ENCODE measurements at places on chromosomes 5 and 9.

DNA sequence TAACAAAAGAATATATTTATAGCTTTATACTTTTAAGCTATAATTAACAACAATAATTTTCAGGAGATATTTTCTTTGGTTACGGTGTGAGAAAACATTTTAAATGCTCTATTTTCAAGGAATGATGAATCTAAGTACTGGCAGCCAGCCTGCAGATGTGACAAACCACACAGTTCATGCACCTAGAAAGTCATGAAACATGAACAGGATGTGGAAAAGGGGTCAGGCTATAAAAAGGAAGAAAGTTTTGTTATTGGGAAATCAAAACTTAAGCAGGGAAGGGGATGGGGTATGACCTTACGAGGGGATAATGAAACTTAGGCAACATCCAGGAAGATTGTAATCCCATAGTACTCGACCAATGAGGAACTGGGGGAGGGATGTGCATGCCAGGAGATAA is 508.7 kb upstream of the GRAMD2B start:
- DNase-seq = no peak

- no peak for DNase-seq
Measured at GRCh38 chr5:160843240-160843639, 8.8 kb downstream of the ATP10B start.

GRCh38 chr9:88593537-88594185 is 58.7 kb downstream of the NXNL2 start:
- no peak for DNase-seq

DNA sequence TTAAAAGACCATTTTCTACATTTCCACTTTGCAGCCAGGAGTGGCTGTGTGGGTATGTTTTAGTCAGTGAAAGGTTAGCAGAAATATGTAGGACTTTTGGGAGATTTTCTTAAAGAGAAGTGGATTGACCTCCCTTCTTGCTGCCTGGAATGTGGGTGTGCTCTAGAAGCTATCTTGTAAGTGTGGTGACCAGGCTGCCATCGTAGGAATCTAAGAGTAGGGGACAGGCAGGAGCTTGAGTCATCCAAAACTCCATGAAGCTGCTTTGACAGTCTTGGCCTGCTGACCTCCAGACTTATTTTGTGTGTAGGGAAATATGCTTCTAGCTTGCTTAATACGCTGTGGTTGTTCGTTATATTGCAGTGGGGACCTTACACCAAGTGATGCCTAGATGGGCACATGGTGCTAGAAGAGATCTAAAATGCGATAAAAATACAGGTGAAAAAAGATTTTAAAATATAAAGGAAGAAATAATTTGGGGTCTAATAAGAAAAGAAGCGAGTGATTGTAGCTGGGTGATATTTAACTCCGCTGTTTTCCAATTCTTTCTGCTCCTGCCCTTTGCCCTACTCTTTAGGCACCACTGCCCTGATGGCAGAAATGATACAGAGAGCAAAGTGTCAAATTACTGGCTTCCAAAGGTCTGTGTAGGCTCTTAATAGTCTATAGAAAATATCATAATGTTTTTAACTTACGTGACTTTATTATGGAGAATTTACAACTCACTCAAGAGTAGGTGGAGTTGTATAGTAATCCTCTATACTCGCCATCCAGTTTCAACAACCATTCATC is 298.2 kb upstream of the ZNF608 start:
- no peak for DNase-seq

DNA sequence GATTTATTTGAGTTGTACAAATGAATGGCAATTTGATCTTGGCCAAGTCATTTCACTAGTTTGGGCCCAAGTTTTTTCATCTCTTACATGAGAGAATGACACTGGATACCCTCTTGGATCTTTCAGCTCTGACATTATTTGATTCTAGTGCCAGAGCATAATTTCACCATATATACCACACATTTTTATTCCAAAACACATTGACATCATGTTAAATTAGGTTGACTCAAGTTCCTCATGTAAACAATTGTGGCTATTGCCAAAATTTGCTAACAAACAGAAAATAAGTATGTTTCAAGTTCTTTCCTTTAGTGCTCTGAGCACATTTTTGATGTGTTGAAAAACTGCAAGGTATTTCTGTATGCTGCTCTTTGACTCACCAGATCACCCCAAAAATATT is 375.8 kb downstream of the ZNF608 start:
- no peak for DNase-seq

GRCh38 chr5:135600971-135601381 is 22.2 kb upstream of the CXCL14 start:
- no peak for DNase-seq

DNA sequence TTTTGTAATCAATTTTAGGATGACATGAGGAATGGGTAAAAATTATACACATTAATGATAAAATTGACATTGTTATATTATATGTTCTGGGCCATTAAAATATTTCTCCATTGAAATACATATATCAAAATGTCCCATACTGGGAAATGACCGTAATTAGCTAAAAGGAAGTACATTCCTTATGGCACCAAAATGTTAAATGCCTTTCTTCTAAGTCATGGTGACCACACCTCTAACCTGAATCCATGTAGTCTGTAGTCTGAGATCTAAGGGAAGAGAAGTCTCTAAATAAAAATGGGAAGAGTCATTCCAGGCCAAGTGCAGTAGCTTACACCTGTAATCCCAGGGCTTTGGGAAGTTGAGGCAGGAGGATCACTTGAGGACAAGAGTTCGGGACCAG is 10.0 kb upstream of the GDA start:
- DNase-seq = no peak

DNA sequence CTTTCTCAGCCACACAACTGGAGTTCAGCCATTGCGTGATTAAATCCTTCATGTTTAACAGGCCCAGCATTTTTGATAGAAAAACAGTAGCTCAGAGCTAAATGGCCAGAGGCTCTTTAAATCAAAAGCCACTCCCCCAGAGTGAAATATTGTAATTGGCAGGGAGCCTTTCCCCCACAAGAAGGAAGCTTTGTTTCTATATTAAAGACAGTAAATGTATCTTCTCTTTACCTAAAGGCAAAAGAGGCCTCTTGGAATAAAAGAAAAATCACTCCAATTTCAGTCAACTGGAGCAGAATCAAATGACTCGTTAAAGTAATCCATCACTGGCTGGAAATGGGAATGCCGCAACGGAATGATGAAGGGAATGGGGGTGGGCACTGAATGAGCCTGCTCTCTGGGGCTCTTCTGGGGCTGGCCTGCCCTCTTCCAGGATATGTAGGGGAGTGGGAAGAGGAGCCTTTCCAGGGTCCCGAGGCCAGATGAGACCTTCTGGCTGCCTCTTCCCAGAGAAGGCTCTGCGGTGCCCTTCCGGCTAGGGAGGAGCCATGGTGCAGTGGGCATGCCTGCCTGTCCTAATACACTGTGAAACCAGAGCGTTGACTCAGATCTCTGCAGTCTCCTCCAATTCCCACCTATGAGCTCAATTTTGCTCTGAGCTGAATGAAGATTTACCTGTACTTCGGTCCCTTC is 45.2 kb downstream of the ANKDD1B start:
- no peak for DNase-seq

DNA sequence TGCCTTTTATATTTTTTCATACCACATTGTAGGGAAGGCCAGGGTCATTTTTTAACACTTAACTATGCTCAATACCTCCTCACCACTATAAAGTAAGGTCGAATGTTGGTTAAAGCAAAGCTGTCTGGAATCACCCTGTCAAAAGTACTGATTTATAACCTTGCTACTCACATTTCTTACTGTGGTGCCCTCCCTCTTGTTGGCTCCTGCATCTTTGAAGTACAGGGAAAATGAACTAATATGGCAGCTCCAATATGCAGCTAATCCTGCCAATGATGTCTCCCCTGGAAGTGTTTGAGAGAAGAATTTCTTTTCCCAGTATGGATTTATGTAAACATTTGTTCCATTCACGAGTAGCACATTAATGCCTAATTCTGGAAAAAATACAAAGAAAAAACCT is 108.4 kb upstream of the RPS23 start:
- DNase-seq = no peak

GRCh38 chr9:83505282-83505681 is 32.9 kb downstream of the FRMD3 start:
- DNase-seq = no peak

DNA sequence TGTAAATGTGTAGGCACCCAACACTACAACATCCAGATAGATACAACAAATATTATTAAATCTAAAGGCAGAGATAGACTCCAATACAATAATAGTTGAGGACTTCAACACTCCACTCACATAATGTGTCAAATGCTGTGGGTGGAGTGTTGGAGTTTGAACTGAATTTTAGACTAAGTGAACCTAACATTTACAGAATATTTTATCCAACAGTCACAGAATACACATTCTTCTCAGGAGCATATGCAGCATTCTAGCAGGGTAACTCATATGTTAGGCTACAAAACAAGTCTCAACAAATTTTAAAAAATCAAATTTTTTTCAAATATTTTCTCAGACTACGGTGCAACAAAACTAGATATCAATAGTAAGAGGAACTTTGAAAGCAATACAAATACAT is 648.7 kb upstream of the CDH18 start:
- DNase-seq = no peak

- peak; percentile 53 for DNase-seq
Measured at GRCh38 chr9:69542942-69543704, 129.0 kb downstream of the APBA1 start.

- DNase-seq = no peak
Measured at GRCh38 chr5:10049858-10050455, 199.7 kb downstream of the ATPSCKMT start.

DNA sequence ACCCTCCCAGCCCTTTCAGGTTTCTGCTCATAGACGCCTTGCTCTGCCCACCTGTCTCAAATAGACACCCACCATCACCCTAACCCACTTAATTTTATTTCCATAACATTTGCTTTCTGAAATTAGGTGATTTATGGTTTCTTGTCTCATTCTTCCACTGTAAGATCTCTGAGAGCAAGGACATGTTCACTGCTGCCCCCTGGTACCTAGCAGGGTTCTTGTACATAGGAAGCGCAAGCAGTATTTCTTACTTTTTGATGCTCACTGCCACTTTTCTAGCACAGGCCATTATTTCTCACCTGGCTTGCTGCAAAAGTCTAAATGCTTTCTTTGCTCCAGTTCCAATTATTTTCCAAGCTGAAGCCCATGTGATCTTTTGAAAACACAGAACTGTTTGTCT is 16.8 kb downstream of the C9orf57 start:
- DNase-seq = no peak

DNA sequence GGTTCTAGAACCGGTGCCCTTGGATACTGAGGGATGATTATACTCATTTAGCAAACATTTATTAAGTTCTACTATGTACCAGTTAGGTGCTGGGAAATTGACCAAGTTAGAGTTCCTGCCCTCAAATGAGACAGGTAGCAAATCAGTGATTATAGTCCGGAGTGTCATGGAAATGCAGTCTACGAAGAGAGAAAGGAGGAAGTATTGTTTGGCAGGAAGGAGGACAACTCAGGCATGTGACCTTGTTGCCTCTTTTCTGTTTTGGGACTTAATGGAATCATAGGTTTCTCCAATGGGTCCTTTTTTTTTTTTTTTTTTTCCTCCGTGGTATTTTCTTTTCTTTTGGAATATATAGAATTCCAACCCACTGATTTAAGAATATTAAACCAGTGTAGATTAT is 28.0 kb downstream of the OSTF1 start:
- no peak for DNase-seq

GRCh38 chr5:159511570-159511969 is 181.3 kb upstream of the IL12B start:
- DNase-seq = no peak

- DNase-seq = no peak
Measured at GRCh38 chr9:31302620-31303418, 1081.6 kb upstream of the ACO1 start.

DNA sequence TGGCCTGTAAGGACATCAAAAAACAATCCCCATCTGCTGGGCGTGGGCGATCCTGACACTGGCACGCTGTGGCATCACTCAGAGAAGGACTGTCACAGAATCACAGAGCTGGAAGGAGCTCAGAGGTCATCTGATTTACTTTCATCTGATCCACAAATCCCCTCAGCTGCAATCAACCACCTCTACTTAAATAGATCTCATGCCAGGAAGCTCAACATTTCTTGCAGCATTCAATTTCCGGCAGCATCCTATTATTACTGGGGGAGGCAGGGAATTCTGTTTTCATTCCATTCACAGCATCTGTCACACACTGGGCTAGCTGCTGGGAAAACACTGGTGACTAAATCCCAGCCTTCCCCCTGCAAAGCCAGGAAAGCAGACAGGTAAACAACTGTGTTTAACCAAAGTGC is 38.3 kb downstream of the RETREG1 start:
- peak; percentile 41 for DNase-seq

DNA sequence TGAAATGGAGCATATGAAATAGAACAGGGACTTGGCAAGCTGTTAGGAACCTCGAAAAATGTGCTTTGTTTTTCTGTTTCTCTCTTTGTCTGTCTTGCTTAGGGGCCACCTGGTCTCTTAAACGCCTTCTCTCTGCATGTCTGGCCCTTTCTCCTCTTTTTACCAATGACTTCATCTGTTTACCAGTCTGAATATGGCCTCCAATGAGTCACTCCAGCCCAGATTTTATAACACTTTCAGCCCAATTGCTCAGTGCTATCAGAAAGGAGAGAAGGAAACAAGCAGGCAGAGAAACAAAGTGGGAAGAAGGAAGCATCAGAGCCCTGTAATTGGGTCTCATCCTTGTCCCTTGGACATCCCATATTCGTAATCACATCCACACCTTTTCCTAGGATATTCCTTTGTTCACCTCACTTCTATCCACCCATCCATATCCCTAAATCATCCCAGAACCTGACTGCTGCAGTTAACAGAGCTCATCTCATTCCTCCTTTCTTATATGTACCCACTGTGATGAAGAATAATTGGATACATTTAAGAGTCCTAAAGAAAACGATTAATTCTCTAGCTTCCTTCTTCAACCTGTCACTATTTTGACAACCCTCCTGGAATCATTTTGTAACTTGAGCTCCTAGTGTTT is 151.8 kb upstream of the GPR151 start:
- peak; percentile 36 for DNase-seq

DNA sequence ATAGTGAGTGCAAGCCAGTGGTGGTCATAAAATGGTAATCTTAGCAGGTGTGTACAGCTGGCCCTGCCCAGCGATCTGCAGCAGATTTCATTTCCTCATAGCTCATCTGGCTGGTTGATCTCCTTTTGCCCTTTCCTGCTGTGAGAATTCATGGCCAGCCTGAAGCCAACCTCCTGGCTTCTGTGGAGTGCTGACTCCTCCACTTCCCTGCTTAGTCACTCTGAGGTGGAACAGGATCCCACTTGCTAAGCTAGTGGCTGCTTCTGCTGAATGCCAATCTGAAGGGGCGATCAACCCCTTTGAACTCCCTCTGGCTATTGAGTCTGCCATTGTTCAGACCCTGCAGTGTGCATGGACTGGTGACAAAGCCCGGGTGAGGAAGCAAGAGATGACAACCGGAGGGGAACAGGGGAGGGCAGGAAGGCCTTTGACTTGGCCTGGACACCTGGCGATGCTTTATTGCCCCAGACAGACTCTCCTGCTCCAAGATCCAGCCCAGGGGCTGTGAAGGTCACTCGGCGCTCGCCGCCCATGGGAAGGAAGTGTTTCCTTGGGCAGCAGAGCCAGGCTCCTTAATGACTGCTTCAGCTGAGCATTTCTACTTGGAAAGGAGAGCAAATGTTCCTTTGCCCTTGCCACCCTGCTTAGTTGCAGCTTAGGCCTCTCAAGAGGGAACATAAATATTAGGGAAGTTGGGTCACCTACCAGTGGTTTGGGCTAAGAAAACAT is 341.1 kb downstream of the ZSWIM6 start:
- DNase-seq = no peak
